ENCODE measurements at places on chromosomes 11 and 22.
A peak's percentile ranks its signal among the peaks of the same experiment; 100 is the strongest.

DNA sequence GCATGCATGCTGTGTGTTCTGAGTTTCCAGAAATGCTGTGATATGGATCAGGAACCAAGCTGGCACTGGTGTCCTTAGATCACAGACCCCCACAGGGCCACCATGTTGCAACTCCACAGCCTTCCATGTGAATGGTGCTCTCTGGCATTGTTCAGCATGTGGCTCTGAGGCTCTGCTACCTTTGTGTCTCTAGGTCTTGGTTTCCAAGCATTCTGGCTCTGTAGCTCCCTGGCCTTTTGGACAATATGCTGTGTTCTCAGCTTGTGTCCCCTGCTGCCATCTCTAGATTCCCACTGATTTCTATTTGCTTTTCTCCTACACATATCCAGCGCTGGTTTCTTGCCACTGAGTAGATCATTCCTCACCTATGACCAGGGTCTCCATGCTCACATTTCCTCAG lies 3.9 kb downstream of the SPTBN2 start:
- DNase-seq = no peak

- DNase-seq = no peak
Observed at GRCh38 chr11:19164230-19164855, 37.4 kb downstream of the CSRP3 start.

DNA sequence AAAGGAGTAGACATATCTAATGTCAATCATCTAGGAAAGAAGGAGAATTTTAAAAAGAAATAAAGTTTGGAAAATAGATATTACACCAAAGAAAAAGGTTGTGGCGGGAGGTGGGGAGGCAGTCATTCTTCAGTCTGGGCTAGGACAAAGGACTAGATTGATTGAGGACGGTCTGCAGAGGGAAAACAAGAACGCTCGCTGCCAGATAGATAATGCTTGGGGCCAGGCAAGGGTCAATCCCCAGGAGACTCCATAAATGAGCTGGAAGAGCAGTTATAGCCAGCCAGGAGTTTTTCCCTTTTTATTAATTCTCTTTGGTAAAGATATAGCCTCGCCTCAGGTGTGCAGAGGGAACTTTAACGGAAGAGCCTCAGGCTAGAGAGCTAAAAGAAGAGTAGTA lies 6.3 kb downstream of the TRPC6 start:
- DNase-seq = no peak

DNA sequence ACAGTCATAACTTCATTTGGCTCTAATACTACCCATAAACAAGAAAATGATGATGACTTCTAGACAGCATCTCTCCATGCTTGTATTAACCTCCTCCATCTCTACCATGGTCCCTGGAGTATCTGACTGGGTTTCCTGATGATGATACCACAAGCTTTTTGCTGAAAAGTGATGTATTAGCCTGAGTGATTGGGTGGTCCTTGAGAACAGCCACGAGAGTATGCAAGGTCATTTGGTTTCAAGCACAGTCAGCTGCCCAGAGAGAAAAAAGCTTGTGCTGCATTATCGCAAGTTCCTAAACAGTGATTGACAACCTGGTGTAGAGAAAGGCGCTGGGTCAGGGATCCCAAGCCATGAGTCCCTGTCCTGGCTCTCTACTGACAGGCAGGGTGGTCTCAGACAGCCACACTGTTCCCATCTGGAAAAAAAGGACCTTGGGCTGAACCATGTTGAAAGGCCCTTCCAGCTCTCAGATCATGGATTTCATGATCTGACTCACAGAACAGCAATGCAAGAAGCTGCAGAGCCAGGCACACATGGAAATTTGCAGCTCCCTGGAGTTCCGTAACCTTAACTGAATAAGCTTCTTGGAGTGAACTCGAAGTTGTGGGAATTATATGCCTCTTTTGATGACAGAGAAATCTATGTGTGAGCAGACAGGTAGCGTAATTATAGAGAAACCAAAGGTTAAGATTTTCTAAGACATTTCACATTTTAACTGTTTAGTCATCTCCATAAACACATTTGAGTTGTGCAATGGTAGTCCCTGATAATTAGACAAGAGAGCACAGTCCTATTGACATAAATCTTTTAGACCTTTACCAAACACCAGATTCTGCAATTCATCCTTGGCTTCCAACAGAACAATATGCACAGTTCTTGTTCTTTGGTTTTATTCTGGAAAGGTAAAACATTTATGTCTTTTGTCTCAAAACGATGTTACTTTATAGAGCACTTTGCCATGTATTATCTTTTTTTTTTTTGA lies 54.1 kb upstream of the UBASH3B start:
- DNase-seq = peak; percentile 95

DNA sequence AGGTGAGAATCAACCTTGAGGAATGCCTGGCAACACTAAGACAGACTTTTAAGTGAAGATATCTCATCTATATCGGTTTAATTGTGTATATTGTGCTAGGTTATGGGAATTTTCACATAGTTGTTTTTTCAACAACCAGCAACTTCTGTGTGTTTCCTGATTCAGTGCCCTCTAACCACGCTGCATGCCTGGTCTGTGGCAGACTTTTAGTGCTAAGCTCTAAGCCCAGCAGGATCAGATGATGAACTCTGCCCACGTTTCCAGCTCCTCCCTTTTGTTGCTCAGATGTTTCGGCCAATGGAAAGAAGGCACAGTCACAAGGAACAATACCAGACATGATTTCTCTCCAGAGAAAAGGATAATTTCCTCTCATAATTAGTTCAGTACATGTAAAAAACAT lies 1.4 kb upstream of the VWA5A start:
- DNase-seq = peak; percentile 34

DNA sequence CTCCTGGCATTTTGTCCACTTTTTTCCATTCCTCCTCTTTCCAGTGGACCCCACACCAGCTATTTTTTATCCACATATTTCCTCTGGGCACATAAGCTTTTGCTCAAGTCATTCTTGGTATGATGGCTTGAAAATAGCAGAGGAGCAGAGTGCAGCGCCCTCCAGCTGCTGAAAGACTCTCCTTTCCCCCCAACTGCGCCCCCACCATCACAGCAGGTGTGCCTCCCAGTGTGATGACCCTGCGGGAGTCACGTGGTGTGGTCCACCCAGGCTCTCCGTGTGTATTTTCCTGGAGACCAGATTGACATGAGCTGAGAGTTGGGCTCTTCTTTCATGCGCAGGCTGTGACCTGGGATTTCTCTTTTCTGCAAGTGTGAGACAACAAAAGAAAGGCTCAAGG lies 1241.6 kb downstream of the TBC1D22A start:
- no peak for DNase-seq

DNA sequence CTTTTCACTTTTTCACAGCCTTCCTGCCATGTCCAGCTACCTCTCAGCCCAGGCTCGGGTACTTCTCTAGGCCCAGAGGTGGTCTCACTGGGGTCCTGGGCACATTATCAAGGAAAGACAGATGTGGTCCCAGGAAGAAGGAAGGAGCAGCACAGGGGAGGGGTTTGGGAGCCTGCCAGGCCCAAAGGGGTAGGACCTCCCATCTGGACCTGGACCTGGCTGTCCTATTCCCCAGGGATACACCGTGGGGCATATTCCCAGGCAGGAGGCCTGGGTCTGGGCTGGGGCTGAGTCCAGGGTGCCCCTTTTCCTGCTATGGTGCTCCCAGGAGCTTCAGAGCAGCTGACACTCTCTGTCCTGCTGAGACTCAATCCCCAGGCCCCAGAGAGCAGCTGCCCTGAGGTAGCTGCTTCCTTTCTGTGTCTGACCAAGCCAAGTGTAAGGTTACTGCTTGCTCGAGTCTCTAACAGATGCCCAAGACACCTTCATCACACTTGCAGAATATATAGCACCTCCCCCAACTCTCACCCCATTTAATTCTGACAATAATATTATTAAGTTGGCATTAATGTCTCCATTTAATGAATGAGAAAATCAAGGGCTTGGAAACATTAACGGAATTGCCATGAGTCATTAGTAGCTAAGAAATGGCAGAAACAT lies 232.0 kb downstream of the BUD13 start:
- no peak for DNase-seq

DNA sequence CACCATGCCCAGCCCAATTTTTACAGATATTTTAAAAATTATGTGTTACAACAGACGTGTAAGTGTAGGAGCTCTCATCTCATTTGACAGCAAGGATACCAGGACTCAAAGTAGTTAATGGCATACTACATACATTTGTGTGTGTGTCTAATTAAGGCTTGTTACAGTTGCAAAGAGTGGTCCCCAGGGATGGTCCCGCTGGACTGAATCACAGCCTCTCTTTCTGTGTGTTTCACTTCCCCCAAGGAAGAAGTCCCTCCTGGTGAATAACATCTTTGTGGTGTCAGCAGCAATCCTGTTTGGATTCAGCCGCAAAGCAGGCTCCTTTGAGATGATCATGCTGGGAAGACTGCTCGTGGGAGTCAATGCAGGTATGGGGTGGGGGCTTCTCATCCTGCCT lies 17.2 kb downstream of the SLC2A11 start:
- DNase-seq = no peak

DNA sequence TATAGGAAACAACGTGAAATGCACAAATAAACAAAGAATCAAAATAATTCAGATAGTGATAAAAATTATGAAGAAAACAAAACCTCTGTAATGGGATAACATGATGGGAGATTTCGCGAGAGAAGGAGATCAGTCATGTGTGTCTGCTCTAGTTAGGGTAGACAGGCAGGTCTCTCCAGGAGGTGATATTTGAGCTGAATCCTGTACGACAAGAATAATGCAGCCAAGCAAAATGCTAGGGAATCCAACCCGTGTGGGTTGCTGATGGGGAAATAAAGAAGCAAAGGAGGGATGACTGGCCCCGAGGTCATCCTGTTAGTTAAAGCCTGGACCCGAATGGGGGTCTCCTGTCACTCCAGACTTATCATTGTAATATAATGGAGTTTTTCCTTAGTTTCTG lies 16.0 kb downstream of the MAML2 start:
- DNase-seq = no peak

DNA sequence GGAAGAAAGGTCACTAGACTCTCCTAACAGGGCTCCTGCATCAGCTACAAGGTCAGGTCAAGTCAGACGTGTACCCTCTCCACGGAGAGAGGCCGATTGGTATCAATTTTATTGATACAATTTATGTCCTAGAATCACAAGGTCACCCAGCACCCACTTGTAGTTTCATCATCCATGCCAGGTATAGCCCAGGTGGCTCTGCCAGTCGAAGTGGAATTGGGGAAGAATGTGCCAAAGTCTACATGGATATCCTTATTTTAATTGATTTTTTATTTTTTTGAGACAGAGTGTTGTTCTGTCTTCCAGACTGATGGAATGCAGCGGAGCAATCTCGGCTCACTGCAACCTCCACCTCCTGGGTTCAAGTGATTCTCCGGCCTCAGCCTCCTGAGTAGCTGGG lies 334.1 kb downstream of the SHANK2 start:
- DNase-seq = no peak

DNA sequence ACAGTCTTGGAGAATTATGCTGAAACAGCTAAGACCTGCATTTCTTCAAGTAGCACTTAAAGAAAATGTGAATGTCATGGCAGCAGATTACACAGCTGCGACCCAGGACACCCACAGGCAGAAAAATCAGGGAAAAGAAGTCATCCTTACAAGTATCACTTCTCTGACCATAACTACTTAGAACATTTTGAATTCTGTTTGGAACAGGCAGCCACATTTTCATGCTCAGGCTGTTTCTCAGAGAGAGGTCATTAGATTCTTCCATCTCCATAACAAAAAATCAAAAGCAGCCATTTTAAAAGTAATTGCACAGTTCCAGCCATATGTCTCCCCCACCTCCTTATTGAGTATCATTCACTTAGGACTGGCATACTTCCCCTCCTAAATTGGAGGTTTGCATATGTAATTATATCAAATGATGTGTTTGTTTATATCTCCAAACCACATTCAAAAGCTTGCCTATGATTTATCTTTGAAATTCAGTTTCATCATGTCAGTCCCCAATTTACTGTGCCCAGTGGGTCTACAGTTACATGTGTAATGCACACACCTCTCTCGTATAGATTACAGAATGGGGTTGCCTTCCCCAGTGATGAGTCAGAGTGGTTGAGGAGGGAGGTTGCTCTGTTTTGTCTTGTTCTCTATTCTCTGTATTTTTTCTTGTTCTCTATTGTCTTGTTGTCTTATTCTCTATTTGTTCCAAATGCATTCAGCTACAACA lies 276.5 kb upstream of the MTNR1B start:
- DNase-seq = no peak

DNA sequence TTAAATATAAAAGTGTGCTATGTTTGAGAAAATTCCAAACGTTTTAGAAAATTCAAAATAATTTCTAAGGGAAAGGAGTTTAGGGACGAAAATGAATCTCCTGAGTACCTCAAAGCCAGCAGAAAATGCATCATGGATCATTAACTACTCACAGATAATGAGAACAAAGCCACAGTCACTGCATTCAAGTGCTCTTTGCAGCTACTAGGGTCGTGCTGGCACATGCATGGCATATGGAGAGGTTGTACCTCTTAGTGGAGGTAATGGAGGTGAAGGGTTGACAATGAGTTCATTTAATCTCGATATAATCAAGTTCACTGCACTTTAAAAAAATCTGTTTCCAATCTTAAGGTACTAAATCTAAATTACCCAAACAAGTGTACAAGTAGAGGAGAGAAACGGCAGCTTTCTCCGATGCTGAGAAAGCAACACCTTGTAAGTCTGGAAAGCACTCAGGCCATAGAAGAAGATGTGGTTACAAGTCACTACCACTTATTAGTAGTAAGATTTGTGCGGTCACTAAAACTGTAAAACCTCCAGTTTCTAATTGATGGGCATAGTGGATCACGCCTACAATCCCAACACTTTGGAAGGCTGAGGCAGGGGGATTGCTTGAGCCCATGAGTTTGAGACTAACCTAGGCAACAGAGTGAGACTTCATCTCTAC lies 261.1 kb upstream of the ANO3 start:
- no peak for DNase-seq

DNA sequence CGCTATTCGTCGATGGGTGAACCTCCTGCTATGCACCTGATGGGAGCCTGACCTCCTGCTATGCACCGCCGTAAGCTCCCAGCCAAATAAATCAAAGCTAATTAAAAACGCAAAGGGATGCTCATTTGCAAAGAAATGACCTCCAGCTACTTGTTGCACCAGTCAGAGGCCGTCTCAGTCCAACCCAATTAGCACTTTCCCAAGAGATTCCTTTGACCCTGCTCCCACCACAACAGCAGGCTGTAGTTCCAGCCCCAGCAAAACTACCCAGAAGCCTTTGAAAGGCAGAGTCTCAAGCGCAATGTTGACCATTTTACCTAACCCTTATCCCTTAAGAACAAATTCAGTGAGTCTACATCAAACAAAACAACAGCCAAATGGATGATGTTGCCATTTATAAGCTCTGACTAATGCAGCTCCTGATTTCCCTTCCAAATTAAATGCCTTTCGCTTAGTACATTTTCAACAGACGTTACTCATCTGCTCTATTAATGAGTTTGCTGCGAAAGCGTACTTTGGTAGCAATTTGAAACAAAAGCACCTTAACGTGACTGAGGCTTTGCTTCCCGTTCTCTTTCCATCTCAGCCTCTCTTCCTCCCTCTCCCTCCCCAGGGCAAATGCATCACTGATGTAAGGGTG lies 17.2 kb upstream of the BSX start:
- no peak for DNase-seq

Measured in skeletal muscle cell (primary cell).